ENCODE measurements at places on chromosomes 4 and X.

- DNase-seq, result no peak
Observed at GRCh38 chr4:60663769-60664168, 536.4 kb upstream of the ADGRL3 start.

- DNase-seq, result no peak
Observed at GRCh38 chr4:94534401-94535312, 82.9 kb downstream of the PDLIM5 start.

- DNase-seq, result no peak
Observed at GRCh38 chr4:83217721-83218522, 66.7 kb downstream of the COQ2 start.

DNA sequence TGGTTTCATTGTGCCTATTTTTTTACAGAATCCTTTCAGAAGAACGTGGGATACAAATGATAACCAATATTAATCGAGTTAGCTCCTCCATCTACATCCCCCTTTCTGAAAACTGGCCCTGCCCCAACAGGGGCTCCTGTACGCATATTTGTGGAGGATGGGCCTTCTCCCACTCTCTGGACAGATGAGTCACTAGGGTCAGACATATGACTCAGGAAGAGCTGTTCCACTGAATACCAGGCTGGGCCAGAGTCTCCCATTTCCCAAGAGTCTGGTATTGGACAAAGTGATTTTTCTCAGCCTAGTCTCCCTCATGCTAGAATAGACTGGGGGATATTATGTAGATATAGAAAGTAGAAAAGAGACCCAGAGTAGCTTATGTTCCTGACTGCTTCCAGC is 142.4 kb downstream of the TSPAN5 start:
- peak; percentile 70 for DNase-seq

DNA sequence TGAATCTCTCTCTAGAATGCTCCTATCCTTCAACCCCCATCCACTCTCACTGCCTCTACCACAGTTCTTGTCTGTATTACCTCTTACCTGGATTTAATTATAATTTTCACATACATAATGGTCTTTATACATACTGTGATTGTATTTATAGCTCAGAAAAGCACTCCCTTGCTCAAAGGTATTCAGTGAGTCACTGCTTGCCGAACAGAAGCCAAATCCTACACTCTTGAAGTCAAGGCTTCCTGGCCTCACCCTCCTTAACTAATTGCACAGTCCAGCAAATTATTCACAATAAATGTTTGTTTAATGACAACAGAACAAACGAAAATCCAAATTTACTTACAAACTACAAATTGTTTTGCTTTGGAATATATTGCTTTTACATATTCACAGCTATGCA is 159.5 kb downstream of the KLHL13 start:
- DNase-seq, result no peak

- no peak for DNase-seq
Observed at GRCh38 chrX:84320614-84321013, 132.6 kb upstream of the RPS6KA6 start.

- DNase-seq, result no peak
Observed at GRCh38 chrX:136735601-136736000, 45.1 kb downstream of the ARHGEF6 start.

DNA sequence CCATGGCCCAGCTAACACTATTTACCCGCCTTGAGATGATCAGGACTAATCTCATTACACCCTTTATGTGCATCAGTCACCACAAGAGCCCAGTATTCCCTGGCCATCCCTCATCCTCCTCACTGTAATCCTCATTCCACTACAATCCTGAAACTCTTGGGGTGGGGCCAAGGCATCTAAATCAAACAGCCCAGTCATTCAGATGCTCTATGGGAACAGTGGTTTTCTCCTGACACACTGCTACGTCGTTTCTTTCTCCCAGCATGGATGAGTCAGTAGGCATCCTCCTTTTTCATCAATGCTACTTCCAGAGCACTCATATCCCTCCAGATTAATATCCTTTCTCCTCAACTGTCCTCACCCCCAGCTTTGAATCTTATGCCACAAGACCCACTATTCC is 5.6 kb downstream of the SDAD1 start:
- DNase-seq, result peak; percentile 9

GRCh38 chr4:79831701-79832514 is 241.1 kb downstream of the ANTXR2 start:
- no peak for DNase-seq

DNA sequence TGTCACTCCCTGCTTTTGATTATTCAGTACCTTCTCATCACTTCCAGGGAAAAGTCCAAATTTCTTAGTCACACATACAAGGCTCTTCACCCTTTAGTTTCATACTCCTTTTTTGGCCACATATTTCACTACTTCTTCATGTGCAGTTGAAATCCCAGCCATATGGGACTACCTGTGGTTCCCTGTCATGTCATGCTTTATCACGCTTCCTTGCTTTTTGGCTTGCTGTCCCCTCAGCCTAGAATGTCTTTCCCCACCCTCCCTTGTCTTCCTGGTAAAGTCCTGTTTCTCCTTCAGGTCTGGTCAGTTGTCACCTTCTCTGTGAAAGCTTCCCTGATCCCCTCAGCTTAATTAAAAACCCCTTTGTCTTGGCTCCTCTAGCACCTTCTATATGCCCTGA is 163.8 kb downstream of the AFF2 start:
- no peak for DNase-seq

DNA sequence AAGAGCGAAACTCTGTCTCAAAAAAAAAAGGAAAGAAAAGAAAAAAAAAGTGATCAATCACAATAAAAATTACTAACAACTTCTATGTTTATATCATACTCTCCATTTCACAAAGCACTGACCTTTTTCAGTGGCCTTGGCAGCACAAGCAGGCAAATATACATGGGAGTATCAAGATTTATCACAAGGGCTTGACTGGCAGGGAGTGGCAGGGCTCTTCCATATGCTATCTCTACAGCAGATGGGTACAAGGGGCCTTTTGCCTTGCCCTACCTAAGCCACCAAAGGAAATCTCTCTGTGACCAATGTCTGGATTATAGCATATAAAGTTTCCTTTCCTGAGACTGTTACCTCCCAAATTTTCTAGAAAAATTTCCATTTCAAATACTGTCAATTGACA is 24.4 kb downstream of the TSPAN5 start:
- no peak for DNase-seq

DNA sequence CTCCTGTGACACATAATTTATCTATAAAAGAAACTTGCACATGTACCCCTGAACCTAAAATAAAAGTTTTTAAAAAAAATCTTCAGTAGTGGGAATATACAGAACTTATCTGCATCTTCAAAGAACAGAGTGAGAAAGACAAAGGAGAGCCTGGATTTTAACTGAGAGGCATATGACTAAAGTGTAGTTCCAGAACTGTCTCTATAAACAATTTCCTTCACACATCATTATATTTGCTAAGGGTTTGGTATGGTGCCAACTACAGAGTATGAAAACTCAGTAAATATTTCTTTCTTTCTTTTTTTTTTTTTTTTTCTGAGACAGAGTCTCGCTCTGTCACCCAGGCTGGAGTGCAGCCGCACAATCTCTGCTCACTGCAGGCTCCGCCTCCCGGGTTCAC is 49.9 kb upstream of the NFKB1 start:
- no peak for DNase-seq

GRCh38 chr4:20825505-20825904 is 125.2 kb downstream of the PACRGL start:
- no peak for DNase-seq

GRCh38 chrX:44669626-44670025 is 127.0 kb upstream of the FUNDC1 start:
- no peak for DNase-seq

DNA sequence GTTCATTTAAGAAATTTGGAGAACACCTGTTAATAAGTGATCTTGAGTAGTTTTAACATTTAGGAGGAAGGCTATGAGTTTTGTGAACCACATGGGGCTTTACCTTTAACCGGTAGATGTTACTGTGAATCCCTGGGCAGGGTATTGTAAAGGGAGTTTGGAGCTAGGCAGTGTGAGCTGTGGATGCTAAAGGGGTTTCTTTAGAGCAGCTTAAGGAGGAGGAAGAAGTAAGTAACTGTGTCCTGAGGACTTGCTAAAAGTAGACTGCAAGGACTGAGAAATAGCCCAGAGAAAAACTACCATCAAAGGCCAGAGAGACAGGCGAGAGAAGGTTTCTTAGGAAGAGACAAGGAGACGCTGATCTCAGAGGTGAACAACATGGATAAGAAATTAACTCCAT is 5.6 kb downstream of the RHOH start:
- DNase-seq, result no peak

GRCh38 chr4:1532549-1533395 is 126.5 kb upstream of the NKX1-1 start:
- no peak for DNase-seq

DNA sequence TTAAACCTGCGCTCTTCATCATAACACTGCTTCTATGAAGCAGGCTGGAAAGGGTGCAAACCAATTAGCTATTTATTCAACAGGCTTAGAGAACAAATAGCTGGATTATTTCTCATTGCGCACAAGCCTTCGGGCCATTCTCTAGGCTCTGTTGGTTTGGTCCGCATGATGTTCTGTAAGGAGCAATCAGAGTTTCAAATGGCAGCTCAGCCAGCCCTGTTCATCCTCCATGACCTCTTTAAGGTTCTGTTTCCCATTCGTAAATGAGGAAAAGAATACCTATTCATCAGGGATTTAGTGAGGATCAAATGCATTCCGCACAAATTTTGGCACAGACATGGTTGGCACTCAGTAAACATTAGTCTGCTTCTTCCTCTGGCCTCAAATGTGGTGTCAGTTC is 15.5 kb upstream of the GPM6A start:
- DNase-seq, result no peak

DNA sequence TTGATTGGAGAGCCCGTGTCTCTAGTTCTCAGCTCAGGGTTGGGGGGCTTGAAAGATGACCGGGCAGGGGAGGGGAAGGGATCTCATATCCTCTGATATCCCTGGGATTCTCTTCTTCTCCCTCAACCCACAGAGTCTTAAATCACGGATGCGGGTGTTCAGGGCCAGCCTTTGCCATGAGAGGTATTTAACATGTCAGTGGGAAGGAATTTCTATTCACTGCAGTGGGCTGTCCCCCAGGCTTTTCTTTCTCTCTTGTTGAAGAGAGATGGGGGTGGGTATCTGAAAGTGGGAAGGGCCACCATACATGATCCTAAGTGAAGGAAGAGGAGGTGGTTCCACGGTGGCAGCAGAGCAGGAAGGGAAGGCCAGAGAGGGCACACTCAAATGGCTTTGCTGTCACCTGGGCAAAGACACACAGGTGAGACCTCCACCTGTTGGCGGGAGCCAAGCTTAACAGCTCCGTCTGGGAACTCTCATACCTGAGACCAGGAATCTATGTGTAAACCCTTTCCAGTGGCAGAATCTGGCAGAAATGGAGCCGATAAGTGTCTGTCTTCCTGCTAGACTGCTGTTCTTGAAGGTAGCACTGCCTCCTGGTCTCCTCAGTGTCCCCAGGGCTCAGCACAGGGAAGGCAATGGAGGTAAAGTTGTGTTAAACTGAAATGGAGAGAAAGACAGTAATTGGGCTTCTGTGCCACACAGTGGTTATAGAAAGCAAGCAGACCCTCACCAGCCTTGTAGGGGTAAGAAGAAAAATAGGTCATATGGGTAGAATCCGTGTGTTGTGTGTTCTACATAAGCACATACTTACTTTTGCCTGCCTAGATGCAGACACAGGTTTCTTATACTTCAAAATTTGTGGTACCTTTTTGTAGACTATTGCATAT is 49.4 kb downstream of the RHOH start:
- DNase-seq, result no peak

- DNase-seq, result no peak
Observed at GRCh38 chr4:165583341-165583740, 204.5 kb downstream of the CPE start.

DNA sequence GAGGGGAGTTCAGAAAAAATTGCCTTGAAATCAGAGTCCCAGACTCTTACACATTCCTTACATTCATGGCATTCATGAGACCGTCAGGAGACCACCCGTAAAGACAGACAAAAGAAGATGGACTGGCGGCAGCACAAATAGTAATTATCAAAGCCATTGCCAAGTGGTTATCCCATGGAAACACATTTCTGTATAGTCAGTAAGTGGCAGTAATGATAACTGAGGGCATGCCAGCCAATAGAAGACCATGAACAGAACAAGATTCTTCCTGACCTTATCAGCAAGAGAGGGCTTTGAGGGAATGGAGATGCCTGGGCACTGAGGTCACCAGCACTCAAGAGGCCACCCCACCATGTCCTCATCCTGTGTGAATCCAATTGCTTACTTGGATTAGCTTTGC is 121.7 kb upstream of the HCCS start:
- DNase-seq, result no peak

GRCh38 chr4:95643627-95644026 is 94.9 kb upstream of the UNC5C start:
- no peak for DNase-seq

GRCh38 chr4:166895771-166896170 is 338.5 kb downstream of the SPOCK3 start:
- DNase-seq, result no peak

GRCh38 chr4:173272996-173273395 is 61.2 kb downstream of the HMGB2 start:
- no peak for DNase-seq

- no peak for DNase-seq
Observed at GRCh38 chr4:79211490-79211889, 114.4 kb downstream of the NAA11 start.

DNA sequence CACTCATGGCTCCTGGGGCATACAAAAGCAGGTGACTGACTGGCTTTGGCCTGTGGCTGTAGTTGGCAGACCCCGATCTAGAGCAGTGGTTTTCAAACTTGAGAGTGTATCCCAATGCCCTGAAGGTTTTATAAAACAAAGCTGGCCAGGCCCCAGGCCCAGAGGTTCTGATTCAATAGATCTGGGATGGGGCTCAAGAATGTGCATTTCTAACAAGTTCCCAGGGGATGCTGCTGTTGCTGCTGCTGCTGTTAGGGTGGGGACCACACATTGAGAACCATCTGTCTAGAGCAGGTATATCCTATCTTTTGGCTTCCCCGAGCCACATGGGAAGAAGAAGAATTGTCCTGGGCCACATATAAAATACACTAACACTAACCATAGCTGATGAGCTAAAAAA is 7.3 kb downstream of the AIFM1 start:
- no peak for DNase-seq

DNA sequence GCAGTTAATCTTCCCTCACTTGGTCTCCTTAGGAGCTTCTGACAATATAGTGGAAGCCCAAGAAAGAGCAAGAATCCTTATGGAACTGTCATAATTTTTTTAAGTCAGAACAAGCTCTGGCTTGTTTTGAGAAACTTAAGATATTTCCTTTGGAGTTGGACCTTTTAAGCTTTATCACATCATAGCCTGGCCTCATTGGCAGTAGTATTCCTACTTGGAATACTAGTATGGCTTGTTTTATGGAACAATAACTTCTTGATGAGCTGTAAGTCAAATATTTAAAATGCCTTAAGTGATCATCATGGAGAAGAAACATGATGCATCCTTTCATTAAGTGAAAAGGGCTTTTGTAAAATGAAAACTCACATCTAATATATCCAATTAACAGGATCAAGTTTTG is 78.0 kb upstream of the NRK start:
- DNase-seq, result no peak

- no peak for DNase-seq
Observed at GRCh38 chrX:40043895-40044294, 53.9 kb downstream of the BCOR start.

GRCh38 chrX:97539970-97540519 is 656.3 kb downstream of the RPA4 start:
- no peak for DNase-seq

GRCh38 chr4:33924811-33925210 is 2319.5 kb downstream of the ARAP2 start:
- DNase-seq, result no peak
